ENCODE measurements at places on chromosomes 12 and 14.
A peak's percentile ranks its signal among the peaks of the same experiment; 100 is the strongest.

DNA sequence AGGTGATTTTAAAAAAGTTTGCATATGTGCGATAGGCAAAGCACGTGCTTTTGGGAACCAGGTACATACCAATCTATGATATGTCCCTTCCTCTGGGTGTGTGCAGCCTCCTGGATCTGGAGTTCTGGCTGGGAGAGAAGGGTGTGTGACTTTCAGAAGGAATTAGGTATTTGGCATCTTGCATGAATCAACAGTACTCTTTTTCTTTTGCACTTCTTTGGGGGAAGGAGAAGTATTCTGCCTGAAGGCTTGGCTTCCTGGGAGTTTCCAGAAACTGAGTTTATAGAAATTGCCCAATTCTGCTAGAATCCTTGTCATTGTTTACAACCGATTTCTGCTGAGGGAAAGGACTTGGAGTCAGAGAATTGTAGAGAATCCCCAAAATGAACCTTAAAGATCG is 2.9 kb upstream of the CLMN start:
- H3K4me1 ChIP-seq: no peaks in the 10 kb centered on the region
- H3K27me3 ChIP-seq: peaks cover 2% of the 10 kb centered on the region
- no peak overlapping the region for H3K4me3 ChIP-seq
- H3K27ac ChIP-seq: no peak overlapping the region

- peak overlapping the region; percentile 70 for H3K27ac ChIP-seq
- no peaks in the 10 kb centered on the region for H3K36me3 ChIP-seq
- peaks cover 6% of the 10 kb centered on the region for H3K27me3 ChIP-seq
- H3K4me3 ChIP-seq: peak overlapping the region; percentile 88
Observed at GRCh38 chr12:121626853-121627640, 717 bp downstream of the ORAI1 start.

- no peak overlapping the region for H3K4me3 ChIP-seq
- H3K4me1 ChIP-seq: no peaks in the 10 kb centered on the region
- H3K36me3 ChIP-seq: no peaks in the 10 kb centered on the region
- peaks cover 1% of the 10 kb centered on the region for H3K27me3 ChIP-seq
- no peak overlapping the region for H3K27ac ChIP-seq
Observed at GRCh38 chr14:91732859-91733477, 1.1 kb upstream of the CATSPERB start.

GRCh38 chr12:9378430-9378835 is 170.2 kb upstream of the PZP start:
- no peaks in the 10 kb centered on the region for H3K4me1 ChIP-seq
- DNase-seq: no peak
- H3K4me3 ChIP-seq: no peak overlapping the region
- no peaks in the 10 kb centered on the region for H3K36me3 ChIP-seq
- H3K27ac ChIP-seq: no peak overlapping the region
- H3K27me3 ChIP-seq: peaks cover 2% of the 10 kb centered on the region

DNA sequence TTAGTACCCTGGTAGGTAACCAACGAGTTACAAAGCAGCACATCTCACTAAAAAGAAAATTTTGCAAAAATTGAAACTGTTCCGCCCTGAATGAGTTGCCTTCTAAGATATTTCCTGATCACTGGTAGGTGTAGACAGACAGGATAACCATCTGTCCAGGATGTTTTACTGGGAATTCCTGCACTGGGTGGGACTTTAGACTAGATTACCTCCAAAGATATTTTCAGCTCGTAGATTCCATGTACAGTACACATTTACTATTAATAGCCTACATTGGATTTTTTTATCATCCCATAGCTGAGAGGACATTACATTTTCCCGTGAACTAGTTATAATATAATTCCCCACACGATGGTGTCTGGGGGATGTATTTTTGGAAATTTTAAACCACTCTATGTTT is 139.6 kb downstream of the DYRK2 start:
- H3K4me3 ChIP-seq: no peak overlapping the region
- DNase-seq: no peak
- H3K4me1 ChIP-seq: peaks cover 2% of the 10 kb centered on the region
- H3K27ac ChIP-seq: no peak overlapping the region

GRCh38 chr12:32170437-32170998 is 63.9 kb downstream of the BICD1 start:
- peak overlapping the region; percentile 50 for H3K27ac ChIP-seq
- peaks cover 3% of the 10 kb centered on the region for H3K36me3 ChIP-seq
- H3K4me3 ChIP-seq: peak overlapping the region; percentile 47
- DNase-seq: no peak
- H3K27me3 ChIP-seq: peaks cover 6% of the 10 kb centered on the region

DNA sequence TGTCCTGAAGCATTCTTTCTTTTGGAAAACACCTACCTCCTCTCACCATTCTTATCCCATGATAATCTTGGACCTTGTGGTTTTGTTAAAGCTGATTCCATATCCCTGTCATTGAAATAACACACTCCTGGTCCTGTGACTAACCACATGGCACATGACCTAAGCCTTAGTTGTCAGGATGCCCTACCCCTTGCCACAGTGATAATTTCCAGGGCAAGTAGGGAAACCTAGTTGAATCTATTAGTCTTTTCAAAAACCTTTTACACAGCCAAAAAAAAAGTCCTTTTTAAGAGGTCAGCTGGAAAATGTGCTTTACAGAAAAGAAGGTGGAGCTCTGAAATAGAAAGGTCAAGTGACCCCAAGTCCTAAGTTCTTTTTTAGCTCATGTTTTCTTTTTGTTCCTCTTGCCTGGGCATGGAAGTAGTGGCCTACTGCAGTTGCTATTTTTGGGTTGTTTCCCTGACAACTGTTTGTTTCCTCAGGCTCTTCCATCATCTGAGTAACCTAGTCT is 608.4 kb downstream of the LRFN5 start:
- no peak overlapping the region for H3K27ac ChIP-seq
- H3K4me3 ChIP-seq: no peak overlapping the region
- no peaks in the 10 kb centered on the region for H3K27me3 ChIP-seq
- H3K36me3 ChIP-seq: no peaks in the 10 kb centered on the region
- peaks cover 2% of the 10 kb centered on the region for H3K4me1 ChIP-seq

DNA sequence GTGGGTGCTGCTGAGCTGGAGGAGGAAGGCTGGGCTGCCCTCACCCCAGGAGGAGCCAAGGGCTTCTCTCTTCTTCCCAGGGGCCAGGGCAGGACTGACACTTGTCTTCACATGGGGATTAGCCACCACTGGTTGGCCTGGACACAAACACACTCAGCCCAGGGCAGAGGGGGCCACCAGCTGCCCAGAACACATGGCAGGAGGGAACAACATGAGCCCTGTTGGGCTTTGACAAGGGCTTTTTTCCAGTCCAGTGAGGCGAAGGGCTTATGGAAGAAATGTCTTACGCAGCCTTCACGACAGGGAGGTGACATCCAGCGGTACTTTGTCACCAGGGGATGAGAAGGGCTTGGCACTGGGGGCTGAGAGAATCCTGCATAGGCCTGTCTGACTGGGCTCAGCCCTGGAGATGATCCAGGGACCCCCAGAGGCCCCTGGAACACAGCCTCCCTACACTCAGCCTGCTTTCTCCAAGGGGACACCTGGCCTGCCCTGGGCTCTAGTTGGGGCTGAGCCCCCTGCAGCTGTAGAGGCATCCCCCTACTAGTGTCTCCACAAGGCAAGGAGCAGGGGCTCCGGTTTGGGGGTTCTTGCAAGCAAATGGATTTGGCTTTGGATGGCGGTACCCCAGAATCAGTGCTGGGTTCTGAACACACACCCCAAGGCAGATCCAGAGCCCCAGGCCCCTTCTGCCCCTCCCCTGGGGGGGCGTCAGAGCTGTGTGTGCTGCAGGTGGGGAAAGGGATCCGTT is 18.9 kb downstream of the ARL6IP4 start:
- H3K4me3 ChIP-seq: no peak overlapping the region
- no peak overlapping the region for H3K27ac ChIP-seq
- no peaks in the 10 kb centered on the region for H3K36me3 ChIP-seq
- H3K27me3 ChIP-seq: peaks cover 3% of the 10 kb centered on the region
- DNase-seq: no peak

DNA sequence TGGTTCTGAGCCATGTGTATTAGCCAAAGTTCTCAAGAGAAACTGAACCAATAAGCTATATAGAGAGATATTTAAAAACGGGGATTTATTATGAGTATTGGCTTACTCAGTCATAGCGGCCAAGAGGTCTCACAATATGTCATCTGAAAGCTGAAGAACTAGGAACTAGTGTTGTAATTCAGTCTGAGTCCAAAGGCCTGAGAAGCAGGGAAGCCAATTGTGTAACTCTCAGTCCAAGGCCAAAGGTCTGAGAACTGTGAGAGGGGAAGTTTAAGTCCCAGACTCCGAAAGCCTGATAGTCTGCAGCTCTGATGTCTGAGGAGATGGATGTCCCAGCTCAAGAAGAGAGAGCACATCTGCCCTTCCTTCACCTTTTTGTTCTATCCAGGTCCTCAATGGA is 344.8 kb upstream of the USP15 start:
- H3K4me3 ChIP-seq: no peak overlapping the region
- H3K27ac ChIP-seq: no peak overlapping the region
- H3K4me1 ChIP-seq: no peaks in the 10 kb centered on the region
- DNase-seq: no peak

GRCh38 chr12:105083551-105084105 is 630 bp downstream of the ALDH1L2 start:
- DNase-seq: peak; percentile 66
- peaks cover 6% of the 10 kb centered on the region for H3K36me3 ChIP-seq
- peak overlapping the region; percentile 98 for H3K4me3 ChIP-seq

- no peak overlapping the region for H3K27ac ChIP-seq
- H3K4me3 ChIP-seq: no peak overlapping the region
- no peaks in the 10 kb centered on the region for H3K27me3 ChIP-seq
- H3K36me3 ChIP-seq: no peaks in the 10 kb centered on the region
- H3K4me1 ChIP-seq: no peaks in the 10 kb centered on the region
Observed at GRCh38 chr12:1318327-1319031, 275.9 kb downstream of the FBXL14 start.

DNA sequence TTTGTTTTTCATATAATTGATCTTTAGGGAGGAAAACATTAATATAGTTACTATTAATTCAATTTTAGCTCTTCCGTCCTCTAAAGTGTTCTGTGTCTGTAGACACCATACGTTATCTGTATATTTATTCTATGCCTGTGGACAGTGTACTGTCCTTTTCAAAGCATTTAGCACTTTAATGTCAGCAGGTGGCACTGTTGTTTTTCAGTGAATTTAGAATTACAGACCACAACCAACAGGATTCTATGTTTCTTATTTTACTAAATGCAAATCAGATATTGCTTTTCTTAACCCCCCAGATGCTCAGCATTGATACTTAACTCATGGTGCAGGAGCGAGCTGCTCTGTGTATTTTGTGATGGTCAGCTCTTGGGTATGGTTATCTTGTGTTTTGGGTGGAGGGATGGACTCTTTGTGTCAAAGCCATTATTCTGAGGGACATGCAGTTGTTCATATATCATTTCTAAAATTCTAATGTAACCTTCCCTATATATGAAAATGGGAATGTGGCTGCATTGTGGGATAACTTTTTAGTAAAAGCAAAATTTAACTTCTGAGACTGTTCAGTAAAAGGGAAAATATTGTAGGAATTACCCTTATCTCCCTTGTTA is 65.2 kb downstream of the PAPOLA start:
- H3K36me3 ChIP-seq: no peaks in the 10 kb centered on the region
- DNase-seq: no peak
- no peaks in the 10 kb centered on the region for H3K27me3 ChIP-seq

GRCh38 chr14:21768875-21769257 is 95.2 kb upstream of the OR4E1 start:
- no peaks in the 10 kb centered on the region for H3K4me1 ChIP-seq
- no peak overlapping the region for H3K27ac ChIP-seq
- H3K4me3 ChIP-seq: no peak overlapping the region
- H3K36me3 ChIP-seq: no peaks in the 10 kb centered on the region
- H3K27me3 ChIP-seq: no peaks in the 10 kb centered on the region
- DNase-seq: no peak

GRCh38 chr14:23407516-23408306 is at the start of gene MYH6:
MYH6 (minus strand) TSS chr14:23408273; CDS start chr14:23407223, 1,050 bp downstream.
- DNase-seq: no peak
- no peak within 1 kb of the TSS for H3K4me3 ChIP-seq
- peaks cover 16% of the 10 kb centered on the region for H3K27me3 ChIP-seq
- no peak within 1 kb of the TSS for H3K27ac ChIP-seq
- no peaks in the 10 kb centered on the region for H3K36me3 ChIP-seq

DNA sequence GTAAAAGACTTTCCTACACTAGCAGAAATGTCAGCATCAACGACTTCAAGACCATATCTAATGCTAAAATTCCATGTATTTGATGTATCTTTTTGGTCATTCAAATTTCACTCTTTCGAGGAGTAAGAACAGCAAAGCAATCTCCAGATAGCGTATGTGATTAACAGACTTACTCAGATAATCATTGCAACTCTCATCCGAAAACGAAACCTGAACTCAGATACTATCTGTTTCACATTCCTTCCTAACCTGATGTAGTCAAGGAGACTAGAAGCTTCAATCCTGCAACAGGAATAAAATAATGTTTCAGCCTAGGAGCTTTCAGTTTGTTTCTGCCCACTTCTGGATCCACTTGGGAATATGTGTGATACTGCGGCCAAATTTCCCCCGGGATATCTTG is 286.3 kb downstream of the NUAK1 start:
- H3K36me3 ChIP-seq: no peaks in the 10 kb centered on the region
- no peaks in the 10 kb centered on the region for H3K4me1 ChIP-seq
- DNase-seq: no peak
- H3K27me3 ChIP-seq: no peaks in the 10 kb centered on the region
- no peak overlapping the region for H3K4me3 ChIP-seq

- no peak overlapping the region for H3K27ac ChIP-seq
- H3K4me1 ChIP-seq: no peaks in the 10 kb centered on the region
- DNase-seq: no peak
- H3K27me3 ChIP-seq: no peaks in the 10 kb centered on the region
- no peak overlapping the region for H3K4me3 ChIP-seq
Observed at GRCh38 chr12:99529966-99530365, 117.6 kb upstream of the GARIN6 start.

GRCh38 chr12:16553457-16553856 is 52.5 kb downstream of the LMO3 start:
- H3K4me1 ChIP-seq: peaks cover 1% of the 10 kb centered on the region
- no peaks in the 10 kb centered on the region for H3K27me3 ChIP-seq
- H3K27ac ChIP-seq: no peak overlapping the region
- no peak for DNase-seq
- H3K36me3 ChIP-seq: no peaks in the 10 kb centered on the region

GRCh38 chr12:53981634-53982565 is 3.0 kb upstream of the HOXC10 start:
- H3K4me3 ChIP-seq: no peak overlapping the region
- peaks cover 48% of the 10 kb centered on the region for H3K27me3 ChIP-seq
- H3K27ac ChIP-seq: no peak overlapping the region
- H3K4me1 ChIP-seq: no peaks in the 10 kb centered on the region
- no peaks in the 10 kb centered on the region for H3K36me3 ChIP-seq
